ENCODE measurements at places on chromosomes 1 and 21.

GRCh38 chr1:23618586-23619083, 59.3 kb upstream of the ID3 start:
- no peak for DNase-seq

DNA sequence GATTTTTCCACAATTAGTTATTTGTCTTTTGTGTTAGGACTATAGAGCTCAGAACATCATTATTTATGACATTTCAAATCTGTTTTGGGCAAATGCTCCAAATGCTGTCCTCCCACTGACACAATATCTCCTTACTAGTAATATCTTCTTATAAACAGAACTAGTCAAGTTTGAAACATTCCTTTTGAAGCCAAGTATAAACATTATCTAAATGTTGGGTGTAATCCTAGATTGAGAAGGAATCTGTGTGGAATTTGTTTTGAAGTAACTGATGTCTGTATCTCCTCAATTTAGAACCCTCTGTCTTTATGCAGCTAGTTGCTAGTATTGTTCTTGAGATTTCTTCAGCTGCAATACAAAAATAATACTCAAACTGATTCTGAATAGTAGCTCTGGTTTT, 28.5 kb upstream of the PAXBP1 start:
- DNase-seq, result no peak

- DNase-seq, result no peak
Observed at GRCh38 chr1:34128186-34128889, 36.7 kb downstream of the CSMD2 start.

- DNase-seq, result no peak
Observed at GRCh38 chr1:234235434-234235881, 137.8 kb upstream of the COA6 start.

GRCh38 chr1:87683196-87683956, 354.7 kb downstream of the LMO4 start:
- no peak for DNase-seq

DNA sequence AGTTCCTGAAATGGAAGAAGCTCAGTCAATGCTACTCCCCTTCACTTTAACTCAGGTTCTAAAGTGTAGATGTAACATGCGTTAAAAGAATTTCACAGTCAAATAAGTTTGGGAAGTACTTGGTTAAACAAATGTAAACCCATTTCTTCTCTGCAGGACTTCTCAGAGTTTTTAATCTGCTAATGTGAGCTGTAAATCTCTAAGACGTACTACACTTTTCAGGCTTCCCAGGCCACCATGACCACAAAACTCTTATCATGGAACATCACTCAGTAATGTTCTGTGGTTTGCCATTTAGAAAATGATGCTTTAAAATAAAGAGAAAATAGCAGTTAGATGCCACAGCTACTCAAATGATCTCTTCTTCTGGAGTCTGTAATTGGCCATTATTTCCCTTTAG, 104.3 kb downstream of the HHIPL2 start:
- no peak for DNase-seq

GRCh38 chr1:119045096-119045746, 57.1 kb upstream of the TBX15 start:
- DNase-seq, result no peak

DNA sequence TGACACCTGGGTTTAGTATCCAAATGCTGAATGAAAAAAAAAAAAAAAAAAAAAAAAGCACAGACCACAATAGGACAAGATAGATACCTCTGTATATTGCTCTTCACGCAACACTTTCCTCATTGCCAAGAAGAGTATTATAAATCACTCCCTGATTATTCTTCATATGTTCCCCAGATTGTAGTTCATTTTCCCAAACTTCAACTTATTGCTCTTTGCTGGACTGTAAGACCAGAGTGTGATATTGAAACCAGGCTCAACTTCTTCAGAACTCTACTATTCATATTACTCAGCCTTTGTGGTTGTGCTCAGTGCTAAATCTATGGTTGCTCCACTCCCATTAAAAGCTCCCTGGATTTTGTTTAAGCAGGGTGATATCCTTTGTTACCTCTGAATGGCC, 180.4 kb downstream of the NTMT2 start:
- no peak for DNase-seq

- DNase-seq, result no peak
Observed at GRCh38 chr1:61784726-61785125, 42.4 kb downstream of the PATJ start.

DNA sequence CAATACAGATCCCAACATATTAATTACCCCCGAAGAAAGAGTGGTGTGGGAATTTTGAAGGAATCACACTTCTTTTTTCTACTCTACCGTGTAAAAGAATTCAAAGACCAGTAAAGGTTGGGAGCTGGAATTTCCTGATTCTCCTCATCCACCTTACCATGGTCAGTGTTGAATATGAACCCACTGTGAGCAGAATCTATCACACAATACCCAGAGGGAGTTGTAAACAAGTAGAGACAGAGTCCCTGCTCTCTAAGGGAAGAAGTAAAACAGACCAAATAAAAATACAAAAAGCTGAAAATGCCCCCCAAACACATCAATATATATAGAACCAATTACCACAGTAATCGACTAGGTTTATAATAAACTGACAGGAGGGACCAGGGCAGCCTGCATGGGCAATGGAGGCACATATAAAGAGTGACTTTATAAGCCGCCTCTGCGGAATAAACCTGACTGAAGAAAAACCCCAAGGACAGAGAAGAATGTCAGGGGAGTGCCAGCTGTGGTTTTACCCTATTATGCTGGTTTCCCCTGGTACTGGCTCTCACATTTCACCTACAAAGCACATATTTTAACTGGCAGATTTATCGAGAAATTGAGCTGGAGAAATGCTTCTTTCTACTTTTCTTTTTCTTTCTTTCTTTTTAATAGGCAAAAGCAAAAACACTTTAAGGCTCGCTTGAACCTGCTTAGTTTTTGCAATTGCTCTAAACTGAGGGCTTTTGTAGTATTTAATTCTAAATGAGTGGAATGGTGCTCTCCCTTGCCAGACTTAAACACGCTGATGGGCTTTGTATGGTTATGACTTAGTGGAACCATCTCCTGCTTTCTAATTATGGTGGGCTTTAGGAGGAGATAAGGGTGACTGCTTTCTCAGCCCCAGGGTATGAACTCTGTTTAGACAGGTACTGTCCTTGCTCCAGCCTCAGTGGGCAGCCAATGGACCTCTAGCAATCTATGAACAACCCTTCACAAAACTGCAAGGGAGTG, 244.8 kb downstream of the ASTN1 start:
- DNase-seq, result no peak

GRCh38 chr1:235351441-235351840, 15.8 kb upstream of the TBCE start:
- DNase-seq, result no peak

- no peak for DNase-seq
Observed at GRCh38 chr1:246142320-246142893, 364.7 kb downstream of the SMYD3 start.

- no peak for DNase-seq
Observed at GRCh38 chr1:63863145-63863544, 89.3 kb downstream of the ROR1 start.

- no peak for DNase-seq
Observed at GRCh38 chr1:208923946-208924720, 659.4 kb upstream of the CAMK1G start.

GRCh38 chr1:45394342-45394741, 54.1 kb upstream of the MUTYH start:
- no peak for DNase-seq

DNA sequence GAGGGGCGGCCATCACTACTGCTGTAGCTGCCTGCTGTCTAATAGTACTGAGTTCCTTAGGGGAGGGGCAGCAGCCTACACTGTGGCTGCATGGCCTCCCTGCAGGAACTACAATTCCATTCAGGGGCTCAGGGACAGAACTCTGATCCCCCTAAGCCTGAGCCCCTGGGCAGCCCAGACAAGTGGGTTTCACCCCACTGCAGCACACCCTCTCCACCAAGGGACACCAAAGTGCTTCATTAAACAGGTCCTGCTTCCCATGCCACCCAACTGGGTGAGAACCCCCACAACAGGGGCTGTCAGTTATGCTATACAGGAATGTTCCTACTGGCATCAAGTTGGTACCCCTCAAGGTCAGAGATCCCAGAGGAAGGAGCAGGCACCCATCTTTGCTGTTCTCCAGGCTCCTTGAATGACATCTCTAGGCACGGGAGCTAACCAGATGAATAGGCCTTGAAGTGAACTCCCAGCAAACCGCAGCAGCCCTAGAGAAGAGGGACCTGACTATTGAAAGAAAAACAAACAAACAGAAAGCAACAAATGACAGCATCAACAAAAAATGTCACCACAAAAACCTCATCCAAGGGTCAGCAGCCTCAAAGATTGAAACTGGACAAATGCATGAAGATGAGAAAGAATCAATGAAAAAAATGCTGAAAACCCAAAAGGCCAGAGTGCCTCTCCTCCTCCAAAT, 437.4 kb downstream of the NUF2 start:
- DNase-seq, result no peak

GRCh38 chr1:187872550-187872949, 1043.8 kb downstream of the PLA2G4A start:
- no peak for DNase-seq

GRCh38 chr1:3167255-3167654, 98.3 kb downstream of the PRDM16 start:
- DNase-seq, result no peak

DNA sequence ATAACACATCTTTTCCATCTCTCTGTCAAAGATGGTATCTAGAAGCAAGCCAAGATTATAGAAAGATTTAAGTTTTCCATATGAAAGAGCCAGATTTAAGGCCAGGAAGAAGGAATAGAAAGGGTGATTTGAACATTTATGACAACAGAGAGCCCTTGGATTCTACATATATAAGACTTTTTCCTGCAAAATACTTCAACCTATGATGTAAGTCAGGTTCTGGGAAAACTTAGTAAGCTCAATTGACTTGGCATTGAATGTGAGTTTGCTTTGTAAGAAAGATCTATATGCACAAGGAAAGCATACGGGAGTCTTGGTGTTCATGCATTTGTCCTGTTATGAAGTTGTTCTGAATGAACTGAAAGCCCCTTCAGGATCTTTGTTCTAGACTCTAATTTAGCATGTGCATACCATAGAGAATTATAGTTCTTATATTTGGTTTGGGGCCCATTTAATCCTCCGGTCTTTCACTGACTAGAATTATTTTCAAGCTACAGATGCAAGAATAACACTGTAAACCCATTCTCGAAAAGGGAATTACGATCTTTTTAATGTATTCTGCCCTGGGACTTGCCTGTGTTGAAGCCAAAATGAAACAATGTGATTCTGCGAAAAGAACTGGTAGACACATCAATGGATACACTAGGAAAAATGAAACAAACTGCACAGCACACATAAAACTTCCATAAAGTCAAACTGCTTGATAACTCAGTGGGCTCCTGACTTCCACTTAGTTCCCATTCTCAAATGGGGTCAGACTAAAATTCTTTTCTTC, 152.8 kb downstream of the DISP1 start:
- DNase-seq, result no peak

- DNase-seq, result no peak
Observed at GRCh38 chr1:230068952-230069684, 2.1 kb downstream of the GALNT2 start.

DNA sequence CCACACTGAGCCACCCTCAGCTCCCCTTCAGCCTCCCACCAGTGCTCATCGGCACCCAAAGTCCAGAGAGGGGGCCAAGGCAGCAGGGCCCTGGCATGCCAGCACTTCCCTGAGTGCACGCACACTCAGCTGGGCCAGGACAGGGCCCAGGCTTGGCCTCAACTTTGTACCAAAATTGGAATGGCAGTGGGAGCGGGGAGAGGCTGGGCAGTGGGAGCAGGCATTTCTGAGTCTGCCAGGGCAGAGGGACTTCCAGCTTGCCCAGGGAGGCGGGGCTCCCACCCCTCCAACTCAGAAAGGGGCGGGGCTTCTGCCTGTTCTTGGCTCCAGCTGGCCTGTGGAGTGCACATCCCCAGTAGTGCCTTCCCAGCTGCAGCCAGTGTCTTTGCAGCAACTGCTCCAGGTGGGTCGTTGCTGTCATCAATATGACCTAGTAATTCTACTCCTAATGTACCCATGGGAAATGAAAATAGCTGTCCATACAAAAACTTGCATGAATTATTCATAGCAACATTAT, 10.3 kb upstream of the SNX7 start:
- no peak for DNase-seq

GRCh38 chr1:119808972-119809550, 2.2 kb downstream of the REG4 start:
- DNase-seq, result peak; percentile 30

DNA sequence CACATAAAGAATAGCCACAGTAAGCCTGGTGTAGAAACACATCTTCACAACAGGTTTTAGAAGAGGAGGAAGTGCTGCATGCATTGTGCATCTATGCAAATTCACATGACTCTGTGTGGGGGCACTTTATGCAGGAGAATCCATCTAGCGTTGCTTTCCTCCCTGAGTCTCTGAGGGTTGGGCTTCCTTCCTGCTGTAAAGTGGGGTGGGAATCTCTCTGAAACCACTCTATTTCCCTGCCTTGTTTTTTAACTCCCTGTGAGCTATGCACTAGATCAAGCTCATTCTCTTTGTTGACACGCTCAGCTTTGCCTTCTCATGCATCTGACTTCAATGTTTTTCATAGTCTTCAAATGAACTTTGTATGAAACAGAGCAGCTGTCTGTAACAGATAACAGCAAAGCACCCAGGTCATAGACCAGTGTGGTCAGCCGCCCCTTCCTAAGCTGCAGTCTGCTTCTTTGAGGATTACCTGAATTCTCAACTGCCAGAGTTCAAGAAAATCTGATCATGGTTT, 102.7 kb upstream of the DPH5 start:
- no peak for DNase-seq

- DNase-seq, result no peak
Observed at GRCh38 chr21:44897326-44898010, 23.2 kb downstream of the ITGB2 start.

DNA sequence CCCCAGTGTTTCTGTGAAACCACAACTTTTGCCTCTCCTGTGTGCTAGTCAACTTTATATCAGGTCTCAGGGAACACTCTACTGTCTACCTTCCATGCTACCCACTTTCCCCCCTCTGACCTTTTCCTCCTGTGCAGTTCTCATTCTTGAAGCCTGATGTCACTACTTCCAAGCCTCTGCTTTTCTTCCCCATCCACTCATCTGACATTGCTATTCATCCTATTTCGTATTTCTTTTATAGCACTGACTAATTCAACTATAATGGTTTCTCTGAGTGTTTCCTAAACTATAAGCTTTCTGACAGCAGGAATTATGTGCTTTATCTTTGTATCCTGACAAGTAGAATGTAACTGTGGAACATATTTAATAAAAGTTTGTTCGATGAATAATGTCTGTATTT, 18.2 kb upstream of the DPH5 start:
- DNase-seq, result no peak

GRCh38 chr21:32257962-32258785, 20.7 kb downstream of the MIS18A start:
- DNase-seq, result peak; percentile 54

DNA sequence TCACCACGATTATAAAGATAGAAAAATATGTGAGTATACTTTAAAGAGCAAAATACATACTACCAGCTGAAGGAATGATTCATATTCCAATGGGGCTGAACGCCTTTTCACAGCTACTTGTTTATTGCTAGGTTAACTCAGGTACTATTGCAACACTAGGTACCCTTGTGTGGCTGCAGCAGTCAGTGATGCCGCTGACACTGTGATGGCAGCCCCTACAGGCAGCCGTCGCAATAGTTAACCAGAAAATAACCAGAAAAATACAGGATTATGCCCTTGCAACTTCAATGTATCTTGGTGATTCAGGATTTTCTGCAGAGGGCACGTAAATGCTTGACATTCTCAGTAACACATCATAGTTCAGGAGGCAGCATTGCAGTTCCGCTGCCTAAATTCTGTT, 1.6 kb upstream of the MARK1 start:
- no peak for DNase-seq

Data from iPS DF 19.7 (cell line).